Calu3 (cell line): ENCODE measurements at places on chromosomes 12 and 14. TPM values are rescaled to one million over a fixed set of nuclear protein-coding genes. Genes with fewer than 3 reads are reported as not detected.

The HSPB8 gene
- 2.0 and 2.6 TPM in 2 replicates for total RNA-seq

The PXN gene
- total RNA-seq, result 156 and 172 TPM in 2 replicates

The PSME1 gene
- total RNA-seq, result 259 and 289 TPM in 2 replicates

The ASCL1 gene
- total RNA-seq, result 0.15 TPM in 1 of 2 replicates, not detected in the other

The SLC8A3 gene
- not detected in 2 replicates for total RNA-seq

The TAS2R14 gene
- 2.9 TPM in 2 replicates for total RNA-seq

The C12orf54 gene
- total RNA-seq, result not detected in 2 replicates

The USP44 gene
- total RNA-seq, result 13.3 and 14.0 TPM in 2 replicates

The LTBR gene
- 165 and 167 TPM in 2 replicates for total RNA-seq
